CD4-positive, alpha-beta T cell treated with Interleukin-12 subunit alpha and Interleukin-12 subunit beta, for 1 hour (primary cell): ENCODE measurements at places on chromosomes 6 and 20.

GRCh38 chr20:60403105-60403741 lies 445.0 kb downstream of the CDH26 start:
- no peak for DNase-seq

DNA sequence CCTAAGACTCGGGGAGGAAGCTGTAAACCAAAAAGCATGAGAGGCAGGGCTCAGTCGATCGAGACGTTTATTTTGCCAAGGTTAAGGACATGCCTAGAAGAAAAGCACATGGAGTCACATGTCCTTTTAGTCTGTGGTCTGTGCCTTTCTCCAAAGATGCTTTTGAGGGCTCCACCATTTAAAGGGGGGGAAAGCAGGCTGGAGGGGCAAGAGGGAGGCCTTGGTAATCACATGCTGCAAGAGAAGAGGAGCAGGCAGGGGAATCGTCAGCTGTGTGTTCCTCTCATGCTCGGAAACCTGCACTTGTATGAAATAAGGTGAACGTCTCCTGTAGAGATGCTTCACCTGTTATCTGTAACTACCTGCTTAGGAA lies 9.1 kb upstream of the YTHDF1 start:
- DNase-seq, result no peak

DNA sequence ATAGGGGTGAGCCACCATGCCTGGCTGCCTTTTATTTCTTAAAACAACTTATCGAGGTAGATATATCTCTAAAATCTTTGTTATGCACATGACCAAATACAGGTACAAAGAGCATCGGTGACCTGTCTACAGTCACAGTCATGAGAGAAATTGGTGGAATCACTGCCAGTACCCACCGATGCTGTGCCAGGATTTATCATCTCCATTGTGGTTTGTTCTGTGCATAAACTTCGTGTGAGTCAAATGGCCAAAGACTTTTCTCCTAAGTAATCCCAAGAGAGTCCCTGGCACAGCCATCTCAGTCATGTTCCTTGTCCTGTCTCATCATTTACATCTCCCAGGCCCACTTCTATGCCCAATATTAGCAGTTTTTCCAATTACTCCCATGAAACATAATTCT lies 9.0 kb downstream of the GSTA3 start:
- no peak for DNase-seq

GRCh38 chr20:51423290-51423667 lies 119.2 kb downstream of the NFATC2 start:
- no peak for DNase-seq

- no peak for DNase-seq
Observed at GRCh38 chr6:17741507-17741906, 34.8 kb upstream of the NUP153 start.

DNA sequence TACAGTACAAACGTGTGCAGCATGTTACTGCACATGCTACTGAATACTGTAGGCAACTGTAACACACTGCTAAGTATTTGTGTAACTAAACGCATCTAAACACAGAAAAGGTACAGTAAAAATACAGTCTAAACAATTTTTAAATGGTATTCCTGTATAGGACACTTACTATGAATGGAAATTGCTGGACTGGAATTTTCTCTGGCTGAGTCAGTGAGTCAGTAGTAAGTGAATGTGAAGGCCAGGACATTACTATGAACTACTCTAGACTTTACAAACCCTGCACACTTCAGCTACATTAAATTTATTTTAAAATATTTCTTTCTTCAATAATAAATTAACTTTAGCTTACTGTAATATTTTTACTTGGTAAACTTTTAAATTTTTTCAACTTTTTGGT lies 225.0 kb upstream of the TENT5A start:
- DNase-seq, result no peak

- no peak for DNase-seq
Observed at GRCh38 chr6:156934069-156934460, 156.9 kb downstream of the ARID1B start.

DNA sequence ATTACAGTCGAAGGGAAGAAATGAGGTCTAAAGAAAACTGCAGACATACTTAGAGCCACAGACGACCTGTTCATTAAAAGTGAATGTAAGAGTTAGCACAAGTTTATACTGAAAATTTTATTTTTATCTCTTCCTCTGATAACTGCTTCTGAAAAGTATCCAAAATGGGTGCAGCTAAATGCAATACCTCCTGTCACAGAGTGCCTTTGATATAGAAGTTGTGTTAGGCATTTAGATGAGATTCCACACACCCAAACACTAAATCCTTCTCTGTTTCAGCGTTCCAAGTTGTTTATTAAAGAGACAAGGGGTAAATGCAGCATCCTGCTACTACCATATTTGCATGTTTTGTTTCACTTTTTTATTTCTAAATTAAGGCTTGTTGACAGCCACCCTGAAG lies 214.7 kb upstream of the TSHZ2 start:
- DNase-seq, result no peak

GRCh38 chr6:37809197-37809543 lies 10.4 kb upstream of the ZFAND3 start:
- DNase-seq, result no peak

GRCh38 chr6:22892452-22892851 lies 323.1 kb downstream of the HDGFL1 start:
- no peak for DNase-seq

- no peak for DNase-seq
Observed at GRCh38 chr20:35436177-35436573, 1.9 kb downstream of the GDF5 start.

- DNase-seq, result no peak
Observed at GRCh38 chr6:127119102-127120022, 891 bp downstream of the RSPO3 start.

GRCh38 chr6:169263374-169263773 lies 9.7 kb upstream of the THBS2 start:
- DNase-seq, result no peak

- DNase-seq, result no peak
Observed at GRCh38 chr6:150091476-150091875, 22.6 kb upstream of the ULBP3 start.

DNA sequence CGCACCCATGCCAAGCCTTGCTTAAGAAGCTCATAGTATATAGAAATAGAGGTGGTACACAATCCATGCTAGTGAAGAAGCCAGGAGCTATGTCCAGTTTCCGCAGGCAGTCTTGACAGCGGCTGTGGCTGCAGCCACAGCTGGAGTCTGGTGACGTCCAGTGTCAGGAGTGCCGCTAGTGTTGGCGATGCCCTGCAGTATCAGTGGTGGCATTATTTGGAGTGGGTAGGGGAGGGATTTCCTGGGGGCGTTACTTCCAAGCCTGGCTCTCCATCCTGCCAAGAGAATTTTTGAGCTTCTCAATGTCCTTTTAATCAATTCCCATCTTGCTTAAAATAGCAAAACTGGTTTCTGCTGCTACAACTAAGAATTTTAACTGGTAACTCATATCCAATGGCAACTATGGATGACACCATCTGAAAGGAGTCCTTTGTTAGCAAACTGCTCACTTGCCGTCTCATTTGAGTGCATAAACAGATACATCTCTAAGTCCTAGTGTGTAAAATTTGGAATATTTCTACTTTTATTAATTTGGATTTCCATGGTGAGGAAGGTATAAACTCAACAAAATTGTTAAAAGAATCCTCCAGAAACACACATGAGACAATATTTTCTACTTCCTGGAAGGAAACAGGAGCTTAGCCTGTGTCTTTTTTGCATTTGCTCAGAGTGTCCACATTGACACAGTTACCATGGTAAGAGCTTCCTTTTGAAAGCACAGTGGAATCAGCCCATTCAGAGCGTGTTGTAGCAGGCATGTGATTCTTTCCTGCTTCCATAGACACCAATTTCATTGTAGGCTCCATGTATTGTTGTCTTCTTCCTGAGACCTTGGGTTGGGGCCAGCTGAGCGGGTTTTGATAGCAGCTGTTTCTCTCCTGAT lies 44.6 kb upstream of the PXDC1 start:
- DNase-seq, result no peak

DNA sequence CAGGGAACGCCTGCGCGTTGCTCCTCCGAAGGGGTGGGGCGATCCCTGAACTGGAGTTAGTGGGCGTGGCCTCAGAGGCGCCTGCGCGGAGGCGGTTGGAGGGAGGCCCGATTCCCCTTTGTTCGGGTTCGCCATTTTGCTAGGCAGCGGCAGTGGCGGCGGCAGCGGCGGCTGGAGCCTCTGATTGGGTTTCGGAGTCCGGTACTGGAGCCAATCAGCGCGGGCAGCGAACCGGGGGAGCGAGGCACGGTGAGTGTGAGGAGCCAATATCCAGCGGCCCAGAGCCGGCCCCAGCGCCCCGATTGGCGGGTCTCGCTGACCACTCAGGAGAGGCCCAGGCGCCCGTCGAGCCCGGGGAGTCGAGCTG lies at the start of gene NFYA:
Gene NFYA (plus strand): TSS at position 139 of the 367 bp plus-strand sequence. CDS start 6,116 bp downstream, outside the sequence.
- no peak for DNase-seq

GRCh38 chr6:44268095-44268628 lies 2.1 kb upstream of the TMEM151B start:
- DNase-seq, result peak; percentile 77

GRCh38 chr6:8731874-8732273 lies 296.5 kb upstream of the SLC35B3 start:
- no peak for DNase-seq

- DNase-seq, result no peak
Observed at GRCh38 chr6:15595461-15596173, 67.2 kb downstream of the DTNBP1 start.

DNA sequence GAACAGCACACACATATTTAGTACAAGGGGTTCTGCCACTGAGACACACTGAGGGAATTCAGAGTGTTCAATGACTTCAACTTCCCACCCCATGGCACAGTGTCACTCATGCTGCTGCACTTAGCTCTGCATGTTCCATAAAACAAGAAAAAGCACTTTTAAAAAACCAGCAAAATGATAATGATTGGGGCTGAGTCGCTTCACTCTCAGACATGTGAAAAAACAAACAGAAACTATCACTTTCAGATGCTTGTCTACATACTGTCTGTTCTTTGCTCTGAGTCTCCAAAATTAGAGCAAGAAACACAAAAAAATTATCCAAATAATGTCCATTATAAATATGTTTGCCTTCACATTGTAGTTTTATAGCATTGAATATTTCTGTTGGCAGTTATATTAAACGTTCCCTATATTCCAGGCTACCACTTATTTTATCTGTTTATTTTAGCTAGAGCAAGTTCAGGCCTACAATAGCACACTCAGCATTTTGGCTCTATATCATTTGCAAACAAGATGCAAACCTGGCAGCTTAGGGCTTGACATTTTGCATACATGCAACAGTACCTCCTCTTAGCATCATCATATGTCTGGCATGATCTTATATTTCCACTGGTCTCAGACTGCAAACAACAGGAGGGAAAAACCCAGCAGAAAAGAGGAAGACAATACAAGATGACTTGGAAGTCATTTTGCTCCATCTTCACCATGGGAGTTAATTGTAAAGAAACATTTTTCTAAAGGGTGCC lies 398.8 kb downstream of the HACE1 start:
- no peak for DNase-seq

DNA sequence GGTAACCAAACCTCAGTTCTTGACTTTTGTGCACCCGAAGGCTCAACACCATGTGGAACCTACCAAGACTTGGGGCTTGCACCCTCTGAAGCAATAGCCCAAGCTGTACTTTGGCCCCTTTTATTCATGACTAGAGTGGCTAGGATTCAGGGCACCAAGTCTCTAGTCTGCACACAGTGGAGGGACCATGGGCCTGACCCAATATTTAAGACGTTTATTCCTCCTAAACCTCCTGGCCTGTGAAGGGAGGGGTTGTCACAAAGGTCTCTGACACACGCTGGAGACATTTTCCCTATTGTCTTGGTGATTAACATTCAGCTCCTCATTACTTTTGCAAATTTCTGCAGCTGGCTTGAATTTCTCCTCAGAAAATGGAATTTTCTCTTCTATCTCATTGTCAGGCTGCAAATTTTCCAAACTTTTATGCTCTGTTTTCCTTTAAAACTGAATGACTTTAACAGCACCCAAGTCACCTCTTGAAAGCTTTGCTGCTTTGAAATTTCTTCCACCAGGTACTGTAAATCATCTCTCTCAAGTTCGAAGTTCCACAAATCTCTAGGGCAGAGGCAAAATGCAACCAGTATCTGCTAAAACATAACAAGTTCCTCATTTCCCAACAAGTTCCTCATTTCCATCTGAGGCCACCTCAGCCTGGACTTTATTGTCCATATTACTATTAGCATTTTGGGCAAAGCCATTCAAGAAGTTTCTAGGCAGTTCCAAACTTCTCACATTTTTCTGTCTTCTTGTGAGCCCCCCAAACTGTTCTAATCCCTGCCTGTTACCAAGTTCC lies 481.4 kb upstream of the BTBD3 start:
- no peak for DNase-seq

DNA sequence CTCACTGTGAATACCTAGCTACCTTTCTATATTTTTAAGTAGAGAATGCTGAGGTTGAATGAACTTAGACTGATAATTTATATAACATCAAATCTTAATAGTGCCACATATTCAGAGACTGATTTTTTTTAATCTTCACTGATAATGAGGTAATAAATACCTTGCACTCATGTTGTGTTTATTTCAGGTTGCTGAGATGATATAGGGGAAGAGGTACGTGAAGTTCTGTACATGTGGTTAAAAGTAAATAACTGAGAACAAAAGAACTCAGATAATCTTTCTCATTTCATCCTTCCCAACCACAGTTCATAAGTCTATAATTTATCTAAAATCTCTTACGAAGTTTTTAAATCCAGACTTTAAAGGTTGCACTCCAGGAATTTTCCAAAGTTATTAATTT lies 6.4 kb downstream of the NHSL1 start:
- DNase-seq, result no peak

DNA sequence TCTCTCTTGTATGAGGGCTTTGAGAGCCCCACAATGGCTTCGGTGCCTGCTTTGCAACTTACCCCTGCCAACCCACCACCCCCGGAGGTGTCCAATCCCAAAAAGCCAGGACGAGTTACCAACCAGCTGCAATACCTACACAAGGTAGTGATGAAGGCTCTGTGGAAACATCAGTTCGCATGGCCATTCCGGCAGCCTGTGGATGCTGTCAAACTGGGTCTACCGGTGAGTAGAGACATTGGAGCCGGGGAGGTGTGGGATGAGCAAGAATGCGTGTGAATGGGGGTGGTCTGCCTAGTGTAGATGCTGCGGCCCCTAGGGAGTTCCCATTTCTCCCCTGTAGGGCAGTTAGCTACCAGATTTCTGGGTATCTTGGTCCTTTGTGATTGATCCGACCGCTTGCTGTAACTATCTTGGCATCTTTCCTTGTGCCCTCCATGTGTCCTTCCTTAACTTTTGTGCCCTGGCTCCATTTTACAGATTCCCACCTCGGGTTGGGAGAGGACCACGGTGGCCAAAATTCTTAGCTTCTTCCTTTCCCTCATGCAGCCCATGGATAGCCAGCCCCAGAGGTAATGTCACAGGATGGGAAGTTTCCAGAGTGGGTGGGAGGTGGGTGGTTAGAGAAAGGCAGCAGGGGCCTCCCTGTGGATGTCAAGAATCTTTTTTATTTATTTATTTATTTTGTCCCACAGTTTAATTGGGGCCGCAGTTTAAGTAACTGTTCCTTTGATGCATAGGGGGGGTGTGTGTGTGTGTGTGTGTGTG lies 6.3 kb downstream of the BRD2 start:
- DNase-seq, result no peak

DNA sequence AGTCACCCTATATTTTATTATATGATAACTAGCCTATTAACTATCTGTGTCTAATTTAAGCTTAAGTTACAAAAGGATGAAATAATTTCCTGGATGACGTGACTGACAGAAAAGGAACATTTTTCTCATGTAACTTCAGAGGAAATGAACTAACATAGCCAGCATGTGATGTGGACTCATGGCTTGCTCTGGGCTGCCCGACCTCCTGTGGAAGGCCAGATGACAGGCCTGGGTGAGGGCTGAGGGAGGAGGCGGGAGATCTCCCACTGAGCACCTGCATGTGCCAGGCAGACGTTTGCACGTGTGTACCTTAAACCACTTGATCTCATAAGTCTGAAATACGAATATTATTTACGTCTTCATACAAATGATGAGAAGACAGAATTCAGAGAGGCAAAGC lies 321.1 kb downstream of the SYNE1 start:
- DNase-seq, result no peak
